Right lobe of liver (tissue), 6 donors: ENCODE measurements at places on chromosomes 3 and 15. TPM values are rescaled to one million over a fixed set of nuclear protein-coding genes. Genes with fewer than 3 reads are reported as not detected.

SLMAP gene
- total RNA-seq = 26.9 TPM

PLSCR5 gene
- not detected for total RNA-seq

FBXL22 gene
- total RNA-seq = not detected

UCN2 gene
- total RNA-seq = not detected

C15orf61 gene
- total RNA-seq = 3.0 TPM

BTLA gene
- total RNA-seq = 0.34 TPM

GCNT3 gene
- 0.42 TPM for total RNA-seq

DNA sequence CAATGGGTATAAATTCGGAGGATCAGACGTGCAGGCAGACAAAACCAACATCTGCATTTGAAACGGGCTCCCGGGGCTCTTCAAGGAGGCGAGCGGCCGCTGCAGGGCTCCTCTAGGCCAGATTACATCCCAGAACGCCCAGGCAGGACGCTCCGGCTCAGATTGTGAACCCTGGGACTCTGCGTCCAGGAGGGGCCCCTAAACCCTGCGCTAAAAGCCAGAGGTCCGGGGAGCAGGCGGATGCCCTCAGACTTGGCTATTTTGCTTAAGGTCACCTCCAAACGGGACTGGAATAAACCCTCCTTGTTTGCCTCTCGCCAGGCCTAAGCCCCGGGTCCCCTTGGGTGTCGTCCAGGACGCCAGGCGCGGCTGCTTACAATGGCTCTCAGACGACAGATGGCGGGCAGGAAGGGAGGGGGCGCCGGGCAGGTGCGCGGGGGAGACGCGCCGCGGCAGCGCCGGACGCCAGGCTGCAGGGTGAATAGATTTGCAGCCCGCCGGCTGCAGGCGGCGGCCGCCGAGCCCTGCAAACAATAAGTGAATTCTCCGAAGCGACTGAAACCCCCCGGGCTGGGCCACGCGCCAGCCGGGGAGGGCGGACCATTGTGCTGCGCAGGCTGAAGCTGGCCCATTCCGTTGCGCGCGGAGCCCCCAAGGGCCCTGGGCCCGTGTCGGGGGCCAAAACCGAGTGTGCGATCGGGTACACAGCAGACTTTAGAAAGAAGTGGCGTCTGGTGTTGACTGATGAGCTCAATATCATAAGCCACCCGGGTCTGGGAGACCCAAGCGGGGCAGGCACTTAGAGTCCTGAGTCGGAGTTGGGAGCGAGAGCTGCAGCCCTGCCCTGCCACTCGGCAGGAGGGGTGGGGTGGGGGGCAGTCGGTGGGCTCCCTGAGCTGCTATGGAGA is 32.3 kb upstream of the AMOTL2 start:
- no peak for DNase-seq

DNA sequence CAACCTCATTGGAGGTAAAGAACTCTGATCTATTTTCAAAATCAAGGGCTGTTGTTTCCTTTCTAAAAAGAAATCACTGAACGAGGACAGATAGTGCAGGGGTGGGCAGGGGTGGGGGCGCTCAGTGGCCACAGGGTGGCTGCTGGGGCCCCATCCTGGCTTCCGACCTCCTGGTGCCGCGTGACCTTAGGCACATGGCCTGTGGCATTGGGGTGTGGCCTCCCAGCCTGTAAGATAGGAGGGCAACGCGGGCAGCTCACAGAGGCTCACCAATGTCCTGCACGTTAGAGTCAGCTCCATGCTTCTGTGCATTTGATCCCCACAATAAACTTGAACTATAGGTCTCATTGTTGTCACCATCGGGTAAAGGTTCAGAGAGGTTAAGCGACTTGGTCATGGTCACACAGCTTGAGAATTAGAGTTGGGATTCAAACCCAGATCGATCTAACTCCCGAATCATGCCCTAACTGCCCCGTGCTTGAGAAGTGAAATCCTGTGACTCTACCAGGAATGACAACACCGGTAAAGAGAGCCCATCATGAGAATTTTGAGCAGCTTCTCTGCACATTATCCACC is 148.0 kb upstream of the SLC6A11 start:
- DNase-seq = no peak

DNA sequence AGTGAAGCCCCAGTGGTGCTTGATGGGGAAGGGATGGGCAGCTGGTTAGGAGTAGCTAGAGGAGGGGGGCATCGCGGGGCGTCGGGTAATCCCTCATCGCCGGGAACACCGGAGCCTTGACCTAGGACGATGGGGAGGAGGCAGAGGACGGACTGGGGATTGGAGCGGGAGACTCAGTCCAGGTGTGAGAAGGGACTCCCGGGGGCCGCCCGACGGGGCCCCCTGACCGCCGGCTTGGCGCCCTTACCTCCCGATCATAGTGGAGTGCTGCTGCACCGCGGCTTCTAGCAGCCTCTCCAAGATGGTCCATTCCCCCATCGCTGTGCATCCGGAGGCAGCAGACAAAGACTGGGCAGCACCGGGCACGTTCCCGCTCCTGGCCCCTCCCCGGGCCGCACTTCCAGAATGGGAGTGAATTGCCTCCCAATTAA is 612 bp downstream of the GJD2 start:
- DNase-seq = no peak

GRCh38 chr3:181554233-181554765 is 157.4 kb upstream of the SOX2 start:
- DNase-seq = no peak

DNA sequence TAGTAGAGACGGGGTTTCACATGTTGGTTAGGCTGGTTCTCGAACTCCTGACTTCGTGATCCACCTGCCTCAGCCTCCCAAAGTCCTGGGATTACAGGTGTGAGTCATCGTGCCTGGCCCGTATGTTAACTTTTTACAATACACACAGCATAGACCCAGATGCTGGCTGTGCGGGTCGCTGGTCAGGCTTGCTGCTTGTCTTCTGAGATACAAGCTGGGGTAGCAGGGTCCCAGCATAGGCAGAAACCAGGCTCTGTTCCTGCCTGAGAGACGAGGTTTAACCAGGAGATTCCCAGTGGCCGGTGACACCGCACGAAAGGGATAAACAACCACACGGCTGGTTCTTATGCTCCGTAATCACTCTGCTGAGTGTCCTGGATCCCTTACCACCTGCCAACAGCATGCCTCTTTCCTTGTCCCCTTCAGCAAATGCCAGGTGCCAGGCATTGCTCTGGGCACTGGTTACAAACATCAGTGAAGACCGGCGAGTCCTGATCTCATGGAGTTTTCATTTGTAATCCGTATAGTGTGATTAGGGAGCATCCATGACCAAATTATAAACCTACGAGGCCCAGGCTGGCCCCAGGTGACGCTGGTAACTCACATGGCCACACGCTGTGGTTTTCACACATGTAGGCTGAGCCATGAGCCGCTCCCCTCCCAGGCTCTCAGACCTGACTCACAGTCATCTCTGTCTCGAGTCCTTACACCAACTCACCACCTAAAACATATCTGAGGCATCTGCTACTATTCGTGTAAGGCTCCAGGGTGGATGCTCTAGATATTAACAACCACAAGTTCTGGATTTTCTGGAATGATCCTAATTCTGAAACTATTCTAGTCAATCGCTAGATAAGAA is 125.7 kb downstream of the PDZRN3 start:
- DNase-seq = no peak

GRCh38 chr3:157199841-157200240 is 39.9 kb upstream of the CCNL1 start:
- no peak for DNase-seq

GRCh38 chr15:89645680-89646079 is 9.6 kb downstream of the KIF7 start:
- no peak for DNase-seq

DNA sequence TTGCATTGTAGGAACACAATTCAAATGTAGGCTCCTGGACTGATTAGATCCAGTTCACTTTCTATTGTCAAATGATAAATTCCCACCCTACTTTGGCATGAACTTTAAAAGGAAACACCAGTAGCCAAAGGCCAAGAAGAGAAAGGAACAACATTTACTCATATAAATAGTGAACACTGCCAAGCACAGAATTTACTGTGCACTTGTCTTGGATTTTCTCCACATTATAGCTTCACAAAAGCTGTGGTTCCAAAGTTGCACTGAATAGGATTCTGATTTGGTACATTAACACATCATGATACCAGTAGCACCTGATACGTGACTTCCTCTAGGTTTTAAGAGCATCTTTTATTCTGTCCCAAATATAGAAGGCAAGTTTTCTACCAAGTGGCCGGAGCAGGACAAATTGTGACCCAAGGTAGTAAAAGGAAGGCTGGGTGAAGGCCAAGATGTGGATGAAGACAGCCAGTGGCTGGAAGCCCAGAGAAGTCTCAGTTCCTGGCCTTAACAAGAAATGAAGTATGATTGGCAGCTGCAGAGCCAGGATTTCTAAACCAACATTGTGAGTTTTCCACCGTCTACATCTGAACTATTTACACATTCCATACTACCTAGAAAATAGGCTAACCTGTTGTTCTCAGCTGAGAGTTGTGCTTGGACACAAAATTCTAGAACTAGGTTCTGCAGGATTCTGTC is 206.7 kb downstream of the THRB start:
- DNase-seq = no peak

GRCh38 chr3:46186471-46187340 is 21.4 kb downstream of the CCR1 start:
- DNase-seq = no peak

DNA sequence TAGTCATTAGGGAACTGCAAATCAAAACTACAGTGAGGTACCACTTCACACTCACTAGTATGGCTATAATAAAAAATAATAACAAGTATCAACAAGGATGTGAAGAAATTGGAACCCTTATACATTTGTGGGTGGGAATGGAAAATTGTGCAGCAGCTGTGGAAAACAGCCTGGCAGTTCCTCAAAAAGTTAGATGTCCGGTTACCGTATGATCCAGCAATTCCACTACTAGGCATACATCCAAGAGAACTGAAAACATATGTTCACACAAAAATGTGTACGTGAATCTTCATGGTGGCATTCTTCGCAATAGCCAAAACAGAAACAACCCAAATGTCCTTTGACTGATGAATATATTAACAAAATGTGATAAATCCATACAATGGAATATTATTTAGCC is 187.9 kb upstream of the LYSMD4 start:
- no peak for DNase-seq

- DNase-seq = no peak
Observed at GRCh38 chr15:29825227-29825626, 3.0 kb upstream of the TJP1 start.

GRCh38 chr3:107775974-107776373 is 253.2 kb downstream of the BBX start:
- DNase-seq = no peak

DNA sequence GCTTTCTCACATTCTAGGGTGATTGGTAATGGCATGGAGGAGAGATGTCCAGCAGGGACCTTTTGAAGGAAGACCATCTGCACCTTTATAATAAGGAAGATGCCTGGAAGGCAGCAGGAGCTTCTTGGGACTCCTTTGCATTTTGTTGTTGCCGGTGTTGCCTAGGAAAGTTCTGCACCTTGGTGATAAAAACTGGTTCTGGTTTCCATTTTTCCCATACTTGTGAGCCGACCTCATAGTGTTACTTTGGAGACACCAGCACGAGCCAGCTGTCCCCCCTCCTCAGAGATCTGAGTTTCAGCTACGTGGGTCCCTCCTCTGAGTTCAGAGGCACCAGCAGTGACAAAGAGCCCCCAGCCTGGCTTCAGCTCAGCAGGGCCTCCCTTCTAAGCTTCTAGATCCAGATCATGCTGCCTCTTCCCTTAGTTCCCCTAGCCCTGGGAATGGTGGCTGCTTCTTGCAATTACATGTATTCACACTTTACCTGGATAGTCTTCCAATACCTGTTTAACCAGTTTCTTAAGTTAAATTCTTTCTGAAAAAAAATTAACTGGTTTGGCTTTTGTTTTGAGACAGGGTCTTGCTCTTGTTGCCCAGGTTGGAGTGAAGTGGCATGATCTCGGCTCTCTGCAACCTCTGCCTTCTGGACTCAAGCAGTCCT is 18.0 kb upstream of the FSTL1 start:
- no peak for DNase-seq
